BE2C (cell line): ENCODE measurements at places on chromosomes 6 and 20.

GRCh38 chr6:157152556-157152955 is 170.8 kb downstream of the TMEM242 start:
- DNase-seq = no peak

GRCh38 chr20:41655962-41656618 is 37.9 kb upstream of the CHD6 start:
- DNase-seq = peak; percentile 84

DNA sequence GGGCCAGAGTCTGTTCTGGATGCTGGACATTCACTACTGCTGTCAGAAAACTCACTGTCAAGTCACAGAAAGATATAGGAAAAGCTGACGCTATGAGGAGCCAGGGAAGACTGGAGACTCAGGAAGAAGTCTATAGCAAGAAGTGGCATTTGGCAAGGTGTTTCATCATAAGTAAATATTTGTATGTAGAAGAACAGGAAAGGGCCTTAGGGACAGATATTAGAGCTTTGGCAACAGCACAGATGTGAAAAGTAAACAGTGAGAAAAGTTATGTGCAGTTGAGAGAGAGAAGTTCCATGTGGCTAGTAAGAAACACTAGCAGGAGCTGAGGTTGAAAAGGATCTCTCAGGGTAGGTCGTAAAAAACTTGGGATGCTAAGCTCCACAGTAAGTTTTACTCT is 868.9 kb downstream of the PHF3 start:
- DNase-seq = no peak

- no peak for DNase-seq
These were observed 72.1 kb downstream of the RSPO3 start for GRCh38 chr6:127190552-127190951.

- no peak for DNase-seq
These were observed 323.1 kb downstream of the TPBG start for GRCh38 chr6:82686719-82687118.

GRCh38 chr6:37893257-37893656 is 73.7 kb downstream of the ZFAND3 start:
- DNase-seq = no peak

- DNase-seq = no peak
These were observed 972 bp upstream of the PHF3 start for GRCh38 chr6:63634630-63635029.

GRCh38 chr6:12622566-12622965 is 94.0 kb upstream of the PHACTR1 start:
- DNase-seq = no peak

DNA sequence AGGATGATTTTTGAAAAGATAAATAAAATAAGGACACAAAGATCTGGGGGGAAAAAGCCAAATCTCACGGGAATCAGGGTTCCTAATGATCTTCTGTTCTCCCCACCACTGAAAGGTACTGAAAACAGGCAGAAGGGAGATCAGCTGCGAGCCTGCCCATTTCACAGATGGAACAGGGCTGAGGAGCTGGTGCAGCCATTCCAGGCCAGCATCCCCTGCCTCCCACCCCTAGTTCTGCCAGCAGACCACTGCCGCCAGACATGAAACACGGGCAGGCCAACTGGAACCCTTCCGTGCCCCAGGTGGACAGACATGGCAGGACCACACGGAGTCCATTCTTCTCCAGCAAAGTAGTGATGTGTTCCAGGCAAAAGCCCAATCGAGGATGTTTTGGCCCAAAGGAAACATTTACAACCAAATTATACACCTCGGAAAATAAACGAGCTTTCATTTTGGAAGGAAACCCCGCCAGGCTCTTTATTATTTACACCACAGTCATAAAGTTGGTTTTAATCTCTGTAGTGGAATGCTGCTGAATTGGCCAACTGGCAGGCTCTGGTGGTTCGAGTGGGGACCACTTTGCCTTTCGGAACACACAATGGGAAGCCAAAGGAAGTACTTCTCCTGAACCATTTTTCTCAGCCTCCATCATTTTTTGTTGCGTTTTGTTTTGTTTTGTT is 28.2 kb downstream of the ISM1 start:
- DNase-seq = no peak

DNA sequence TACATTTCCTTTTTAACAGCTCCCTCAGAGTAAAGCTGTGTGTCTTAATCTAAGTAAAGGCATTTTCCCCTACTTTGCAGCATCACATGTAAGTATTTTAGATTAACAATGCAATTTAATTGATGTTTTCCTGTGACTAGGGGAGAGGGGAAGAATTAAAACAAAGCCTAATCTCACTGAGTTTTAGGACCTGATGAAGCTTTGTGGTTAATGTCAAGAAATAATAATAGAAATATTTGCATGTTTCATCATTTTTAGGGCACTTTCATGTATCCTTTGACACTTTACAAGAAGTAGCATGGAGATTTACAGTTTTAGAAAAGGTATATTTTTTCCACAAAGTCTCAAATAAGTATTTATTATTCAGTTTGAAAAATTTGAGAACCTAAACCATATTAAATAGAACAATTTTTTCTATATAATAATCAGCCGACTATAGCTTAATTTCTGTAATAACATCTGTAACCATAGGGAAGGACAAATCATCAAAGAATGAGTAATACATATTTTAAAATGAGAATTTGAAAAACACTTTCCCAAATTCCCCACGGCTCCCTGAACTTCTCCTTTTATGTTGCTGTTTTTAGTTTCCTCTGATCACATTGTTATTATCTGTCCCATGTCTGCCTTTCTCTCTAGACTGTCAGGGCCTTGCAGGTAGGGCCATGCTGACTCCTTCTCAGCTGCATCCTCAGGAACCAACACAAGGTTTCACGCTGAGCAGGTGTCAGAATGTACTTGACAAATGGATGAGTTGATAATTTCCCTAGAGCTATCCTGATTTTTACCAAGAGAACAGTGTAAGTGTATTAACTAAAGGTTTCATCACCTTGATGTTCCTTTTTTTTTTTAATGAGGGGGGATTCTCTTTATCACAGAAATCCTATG is 338.1 kb downstream of the SYNE1 start:
- no peak for DNase-seq

- DNase-seq = no peak
These were observed 38.0 kb upstream of the SCP2D1 start for GRCh38 chr20:18775633-18776032.

GRCh38 chr6:37058084-37058586 is 52.7 kb downstream of the FGD2 start:
- DNase-seq = no peak

DNA sequence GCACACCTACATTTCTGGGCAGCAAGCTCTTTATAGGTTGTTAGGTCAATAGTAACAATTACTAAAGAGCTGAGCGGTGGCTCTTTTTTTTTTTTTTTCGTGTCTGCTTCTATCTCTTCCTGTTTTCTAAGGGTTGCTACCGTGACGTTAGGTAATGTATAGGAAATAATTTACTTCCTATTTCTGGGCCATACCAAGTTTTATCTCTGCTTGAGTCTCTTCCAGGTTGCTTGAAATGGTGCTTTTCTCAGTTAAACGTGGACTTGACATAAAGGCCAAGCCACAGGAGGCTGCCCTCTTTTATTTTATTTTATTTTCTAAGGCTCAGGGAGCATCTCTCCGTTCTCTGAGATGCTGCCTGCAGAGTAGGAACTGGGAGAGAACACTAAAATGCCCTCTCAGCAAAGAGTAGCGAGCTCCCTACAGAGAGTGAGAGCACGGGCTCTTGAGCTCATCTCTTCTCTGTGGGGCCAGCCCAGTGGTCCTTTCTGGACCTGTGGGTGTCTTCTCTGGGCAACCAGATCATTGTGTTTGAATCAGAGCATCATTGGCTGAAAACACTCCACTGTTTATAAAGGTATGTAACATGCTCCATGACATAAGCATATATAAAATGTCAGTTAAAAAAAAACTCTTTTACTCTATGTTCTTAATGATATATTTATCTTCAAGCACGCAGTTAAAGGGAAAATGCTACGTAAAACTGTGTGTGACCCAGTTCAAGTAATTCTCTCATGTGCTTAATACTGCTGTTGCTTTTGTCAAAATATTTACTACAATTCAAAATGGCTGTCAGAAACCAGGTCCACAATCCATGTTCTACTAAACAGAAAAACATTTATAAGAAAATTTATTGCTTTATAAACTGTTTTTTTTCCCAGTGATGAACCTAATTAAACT is at the start of gene ZNF831:
TSS of gene ZNF831 (plus strand) at position 191 of the 900 bp plus-strand sequence. CDS start 27,199 bp downstream, outside the sequence.
- no peak for DNase-seq

DNA sequence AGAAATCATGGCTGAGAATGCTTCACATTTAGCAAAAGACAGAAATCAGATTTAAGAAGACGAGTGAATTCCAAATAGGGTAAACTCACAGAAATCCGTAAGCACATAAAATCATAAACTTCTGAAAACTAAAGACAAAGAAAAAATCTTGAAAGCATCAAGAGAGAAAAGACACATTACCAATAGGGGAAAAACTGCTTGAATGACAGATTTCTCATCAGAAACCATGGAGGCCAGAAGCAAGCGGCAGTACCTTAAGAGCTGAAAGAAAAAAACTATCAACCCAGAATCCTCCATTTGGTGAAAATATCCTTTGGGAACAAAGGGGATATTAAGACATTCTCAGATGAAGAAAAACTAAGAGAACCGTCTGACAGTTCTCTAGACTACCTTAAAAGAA is 66.6 kb upstream of the EMILIN3 start:
- no peak for DNase-seq

DNA sequence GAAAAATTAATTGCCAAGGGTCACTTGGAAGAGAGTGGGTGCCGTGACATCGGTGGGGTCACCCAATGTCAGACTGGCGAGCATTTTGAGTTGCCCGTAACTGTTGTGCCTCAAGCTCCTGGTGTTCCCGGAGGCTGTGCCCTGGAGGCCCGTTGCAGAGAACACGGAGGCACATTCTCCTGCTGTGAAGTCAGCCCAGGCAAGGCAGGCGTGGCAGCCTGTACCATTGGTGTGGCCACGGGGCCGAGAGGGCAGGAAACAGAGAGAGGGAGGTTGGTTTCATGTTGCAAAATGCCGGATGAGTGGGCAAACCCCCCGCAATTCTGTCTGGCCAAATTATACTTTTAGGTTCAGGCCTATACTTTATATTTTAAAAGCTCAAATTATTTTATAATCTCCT is 81.2 kb downstream of the THBS2 start:
- no peak for DNase-seq

DNA sequence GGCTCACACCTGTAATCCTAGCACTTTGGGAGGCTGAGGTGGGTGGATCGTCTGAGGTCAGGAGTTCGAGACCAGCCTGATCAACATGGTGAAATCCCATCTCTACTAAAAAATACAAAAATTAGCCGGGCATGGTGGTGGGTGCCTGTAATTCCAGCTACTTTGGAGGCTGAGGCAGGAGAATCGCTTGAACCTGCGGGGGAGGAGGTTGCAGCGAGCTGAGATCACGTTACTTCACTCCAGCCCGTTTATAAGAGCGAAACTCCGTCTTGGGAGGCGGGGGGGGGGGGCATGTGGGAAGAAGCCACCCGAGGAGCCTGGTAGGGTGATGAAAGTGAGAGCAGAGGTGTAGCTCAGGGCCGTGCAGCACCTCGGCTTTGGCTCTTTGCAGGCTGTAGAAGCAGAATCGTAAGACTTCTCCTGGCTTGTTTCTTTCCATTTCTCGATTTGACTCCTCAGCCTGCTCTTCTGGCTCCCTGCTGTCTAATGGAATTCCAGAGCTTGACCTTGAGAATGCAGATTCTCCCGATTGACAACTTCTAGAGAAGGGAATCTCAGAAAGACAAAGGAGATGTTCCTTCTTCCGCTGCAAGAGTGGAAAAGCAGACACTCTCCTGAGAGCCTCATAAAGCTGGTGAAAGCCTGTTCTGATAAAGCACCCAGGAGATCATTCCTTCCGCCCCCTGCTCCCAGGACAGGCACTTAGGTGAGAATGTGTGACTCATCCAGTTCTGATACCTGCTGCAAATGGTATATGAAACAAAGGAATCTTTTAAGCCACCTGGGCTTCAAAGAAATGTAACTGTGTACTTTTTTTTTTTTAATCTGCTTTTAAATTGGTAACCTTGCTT is 26.0 kb upstream of the PPP1R16B start:
- no peak for DNase-seq

GRCh38 chr6:7489376-7489775 is 52.1 kb upstream of the DSP start:
- no peak for DNase-seq

DNA sequence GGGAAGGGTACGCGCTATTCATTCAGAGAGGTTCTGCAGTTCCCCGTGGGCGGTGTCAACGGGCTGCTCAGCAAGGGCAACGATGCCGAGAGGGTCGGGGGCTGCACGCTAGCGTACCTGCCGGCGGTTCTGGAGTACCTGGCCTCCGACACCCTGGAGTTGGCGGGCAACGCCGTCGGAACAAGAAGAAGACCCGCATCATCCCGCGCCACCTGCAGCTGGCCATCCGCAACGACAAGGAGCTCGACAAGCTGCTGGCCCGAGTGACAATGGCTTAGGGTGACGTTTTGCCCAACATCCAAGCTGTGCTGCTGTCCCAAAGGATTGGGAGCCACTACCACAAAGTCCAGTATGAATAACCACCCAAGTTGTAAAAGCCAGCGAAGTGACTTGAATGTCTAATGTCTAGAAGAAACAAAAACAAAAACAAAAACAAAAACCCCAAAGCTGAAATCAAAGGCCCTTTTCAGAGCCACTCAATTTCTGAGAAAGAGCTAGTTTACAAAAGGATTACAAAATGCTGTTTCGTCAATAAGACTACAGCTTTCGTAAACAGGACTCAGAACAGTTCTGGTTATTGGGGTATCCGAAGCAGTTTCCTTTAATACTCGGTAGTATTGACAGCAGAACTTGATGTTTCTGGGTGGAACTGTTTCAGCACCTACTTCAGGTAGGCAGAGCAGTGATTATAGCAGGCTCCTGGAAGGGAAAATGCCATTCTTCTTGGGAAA is 21.9 kb upstream of the SLC17A4 start:
- DNase-seq = no peak

- DNase-seq = no peak
These were observed 208.4 kb downstream of the MANEA start for GRCh38 chr6:95785785-95786184.

DNA sequence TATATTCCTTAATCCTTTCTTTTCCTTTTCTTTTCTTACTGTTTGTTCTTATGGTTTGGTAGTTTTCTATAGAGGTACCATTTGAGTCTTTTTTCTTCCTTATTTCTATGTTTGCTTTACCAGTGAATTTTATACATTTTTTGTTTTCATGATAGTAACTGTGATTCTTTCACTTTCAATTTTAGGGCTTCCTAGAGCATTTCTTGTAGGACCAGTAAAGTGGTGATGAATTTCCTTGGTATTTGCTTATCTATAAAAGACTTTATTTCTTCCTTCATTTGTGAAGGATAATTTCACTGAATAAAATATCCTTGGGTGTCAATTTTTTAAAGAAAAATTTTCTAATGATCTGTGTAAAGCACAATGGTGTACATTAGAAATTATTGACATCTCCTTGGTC is 637.4 kb downstream of the CD109 start:
- no peak for DNase-seq
